ENCODE measurements at places on chromosomes 1 and 21.

DNA sequence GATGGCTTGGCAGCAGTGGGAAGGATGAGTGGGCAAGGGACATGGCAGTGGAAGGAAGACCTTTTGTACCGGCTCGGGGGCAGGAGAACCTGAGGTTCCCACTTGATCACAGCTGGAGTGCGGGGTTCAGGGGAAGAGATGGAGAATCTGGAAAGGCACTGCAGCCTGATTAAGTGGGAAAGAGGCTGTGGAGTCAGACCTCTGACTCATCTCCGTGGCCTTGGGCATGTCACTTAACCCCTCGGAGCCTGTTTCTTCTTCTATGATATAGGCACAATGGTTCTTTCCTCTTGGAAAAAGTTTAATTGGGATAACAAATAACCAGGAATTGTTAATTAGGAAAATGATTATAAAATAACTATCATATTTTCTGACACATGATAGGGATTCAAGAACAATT is 13.1 kb upstream of the TMEM61 start:
- no peak for DNase-seq

DNA sequence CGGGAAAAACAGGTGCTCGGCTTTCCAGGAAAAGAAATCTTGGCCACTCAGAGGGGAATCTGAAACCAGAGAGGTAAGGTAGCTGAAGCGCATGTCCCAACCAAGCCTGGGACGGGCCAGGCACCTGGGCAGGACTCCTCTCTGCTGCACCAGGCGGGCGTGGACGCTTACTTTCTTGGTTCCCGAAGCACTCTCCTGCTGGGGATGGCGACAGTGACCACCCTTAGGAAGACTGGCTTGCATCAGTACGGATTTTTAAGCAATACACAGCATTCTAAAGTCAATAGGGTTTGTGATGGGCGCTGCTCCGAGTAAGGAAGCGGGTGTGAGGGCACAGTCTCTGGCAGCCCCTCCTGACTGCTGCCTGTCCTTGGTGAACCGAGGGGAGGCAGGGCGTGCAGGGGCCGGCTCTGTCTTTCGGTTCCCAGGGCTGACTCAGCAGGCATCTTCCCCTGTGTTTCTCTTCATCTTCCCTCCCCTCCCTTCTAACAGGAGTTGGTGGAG is 74.9 kb upstream of the ANGPTL1 start:
- no peak for DNase-seq

GRCh38 chr1:5333291-5333690 is 658.9 kb downstream of the NPHP4 start:
- DNase-seq: no peak

GRCh38 chr1:84433258-84434080 is 35.2 kb downstream of the DNASE2B start:
- DNase-seq: no peak

DNA sequence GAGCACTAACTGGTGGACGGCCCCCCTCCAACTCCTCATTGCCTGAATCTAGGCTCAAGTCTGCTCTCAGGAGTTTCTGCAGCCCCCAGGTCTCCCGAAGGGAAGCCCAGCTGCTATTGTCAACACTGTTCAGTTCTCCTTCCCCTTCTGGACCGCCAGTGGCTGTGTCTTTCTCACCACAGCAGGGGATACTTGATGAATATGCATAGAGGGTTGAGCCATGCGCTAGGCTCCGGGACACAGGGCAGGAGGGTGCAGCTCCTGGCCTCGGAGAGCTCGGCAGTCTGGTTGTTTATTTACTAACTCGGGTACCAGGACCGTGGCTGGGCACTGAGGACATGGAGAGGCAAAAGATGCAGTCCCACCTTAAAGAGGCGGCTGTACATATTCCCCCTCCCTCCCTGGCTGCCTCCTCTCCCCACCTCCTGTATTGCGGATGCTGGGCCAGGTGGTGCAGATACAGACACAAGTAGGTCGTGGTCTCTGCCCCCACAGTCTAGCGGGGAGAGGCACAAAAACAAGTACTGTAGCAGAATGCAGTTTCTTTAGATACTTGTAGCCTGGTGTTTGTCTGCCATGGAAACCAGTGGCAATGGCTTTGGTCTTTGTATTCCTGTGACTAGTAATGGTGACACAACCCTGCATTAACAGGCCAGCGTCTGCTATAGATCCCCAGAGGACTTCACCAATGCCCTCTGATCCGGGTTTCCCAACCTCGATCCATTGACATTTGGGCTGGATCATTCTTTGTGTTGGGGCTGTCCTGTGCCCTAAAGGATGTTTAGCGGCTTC is 26.2 kb downstream of the ARHGEF10L start:
- DNase-seq: no peak

DNA sequence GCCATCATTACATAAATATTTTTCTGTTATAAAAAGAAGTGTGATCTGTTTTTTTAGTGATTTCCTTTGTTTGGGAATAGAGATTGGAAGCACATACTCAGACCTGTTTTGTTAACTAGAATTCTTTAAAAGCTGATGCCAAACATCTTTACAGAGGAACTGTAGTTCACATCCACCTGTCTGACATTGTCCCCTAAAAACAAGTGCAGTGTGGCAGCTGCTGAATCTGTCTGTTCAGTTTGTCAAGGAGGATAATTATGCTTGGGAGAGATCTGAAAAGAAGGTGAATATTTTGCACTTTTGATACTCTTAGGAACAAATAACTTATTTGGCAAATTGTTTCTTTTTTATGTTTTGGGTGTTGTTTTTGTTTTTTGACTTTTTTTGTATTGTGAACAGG is 13.6 kb downstream of the AGMAT start:
- DNase-seq: no peak

- no peak for DNase-seq
Observed at GRCh38 chr1:119773711-119774241, 5.1 kb upstream of the HMGCS2 start.

DNA sequence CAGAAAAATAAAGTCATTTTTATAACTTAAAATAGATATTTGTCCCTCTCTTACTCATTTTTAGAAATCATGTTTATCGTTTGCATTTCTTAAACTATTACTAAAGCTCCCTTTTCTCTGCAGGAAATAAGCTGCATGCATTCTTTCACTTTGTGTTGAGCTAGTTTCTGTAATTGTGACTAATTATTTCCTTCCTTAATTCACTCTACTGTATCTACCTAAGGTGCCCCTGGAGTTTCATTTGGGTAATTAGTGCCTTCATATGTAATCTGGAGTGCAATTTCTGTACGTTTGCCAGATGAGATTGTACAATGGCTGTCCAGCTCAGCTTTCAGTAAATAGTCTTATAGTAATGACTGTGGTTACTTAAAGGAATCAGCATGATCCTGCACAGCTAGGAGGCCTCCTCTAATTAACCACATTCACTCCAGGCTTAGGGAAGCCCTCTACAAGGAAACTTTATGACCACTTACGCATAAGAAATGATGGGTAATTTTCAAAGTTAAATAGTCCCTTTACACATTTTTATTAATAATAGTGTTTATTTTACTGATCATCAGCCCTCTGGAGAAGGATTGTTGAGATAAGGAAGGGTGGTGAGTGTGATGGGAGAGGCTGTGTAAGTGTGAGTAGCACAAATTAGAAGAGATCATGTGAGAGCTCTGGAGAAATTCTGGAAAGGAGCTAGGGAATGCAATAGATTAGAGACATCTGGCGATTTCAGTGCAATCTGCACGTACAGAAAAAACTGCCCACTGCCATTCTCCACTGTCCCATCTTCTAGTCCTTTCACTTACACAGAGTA is 86.8 kb downstream of the LRRC8C start:
- DNase-seq: no peak

GRCh38 chr1:53410100-53410541 is 49.1 kb upstream of the DMRTB1 start:
- DNase-seq: no peak

DNA sequence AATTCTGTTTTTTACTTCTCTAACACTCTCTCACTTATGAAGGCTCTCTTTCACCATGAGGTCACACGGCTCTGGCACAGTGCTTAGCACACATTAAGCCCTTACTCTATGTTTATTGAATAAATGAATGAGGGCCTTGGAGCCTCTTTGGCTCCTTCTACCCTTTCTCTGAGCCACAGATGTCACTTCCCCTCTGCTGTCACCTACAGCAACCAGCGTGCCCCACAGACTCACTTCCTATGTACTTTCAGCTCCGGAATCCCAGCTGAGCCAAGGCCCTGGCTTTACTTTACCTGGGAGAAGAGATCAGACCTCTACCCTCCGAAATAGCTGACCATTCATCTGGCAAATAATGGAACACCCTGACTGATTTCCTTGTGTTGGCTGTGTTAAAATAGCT is 53.7 kb upstream of the HMCN1 start:
- DNase-seq: no peak

GRCh38 chr1:243792401-243792800 is 57.6 kb downstream of the AKT3 start:
- no peak for DNase-seq

Measured in ascending aorta (tissue), 2 donors.